Stimulated activated CD8-positive, alpha-beta memory T cell treated with anti-CD3 and anti-CD28 coated beads, Interleukin-7, amount 100 ng/mL, for 1 hour (primary cell): ENCODE measurements at places on chromosomes 2 and 18.

DNA sequence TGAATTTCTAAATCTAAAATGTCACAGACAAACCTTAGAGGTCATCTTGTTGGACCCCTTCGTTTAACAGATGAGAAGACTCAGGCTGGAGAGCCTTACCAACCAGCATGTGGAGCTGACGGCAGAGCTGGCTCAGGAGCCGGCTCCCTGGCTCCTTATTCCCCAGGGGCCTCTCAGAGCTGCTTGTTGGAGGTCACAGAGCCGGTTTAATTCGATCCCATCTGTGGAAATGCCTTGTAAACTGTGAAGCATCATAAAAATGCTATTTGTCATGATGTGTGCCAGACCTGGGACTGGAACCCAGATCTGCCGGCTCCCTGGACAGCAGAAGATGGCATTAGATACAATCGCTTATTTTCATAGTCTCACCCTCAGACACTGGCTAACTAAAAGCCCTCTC, 8.2 kb upstream of the CIB4 start:
- DNase-seq = no peak

DNA sequence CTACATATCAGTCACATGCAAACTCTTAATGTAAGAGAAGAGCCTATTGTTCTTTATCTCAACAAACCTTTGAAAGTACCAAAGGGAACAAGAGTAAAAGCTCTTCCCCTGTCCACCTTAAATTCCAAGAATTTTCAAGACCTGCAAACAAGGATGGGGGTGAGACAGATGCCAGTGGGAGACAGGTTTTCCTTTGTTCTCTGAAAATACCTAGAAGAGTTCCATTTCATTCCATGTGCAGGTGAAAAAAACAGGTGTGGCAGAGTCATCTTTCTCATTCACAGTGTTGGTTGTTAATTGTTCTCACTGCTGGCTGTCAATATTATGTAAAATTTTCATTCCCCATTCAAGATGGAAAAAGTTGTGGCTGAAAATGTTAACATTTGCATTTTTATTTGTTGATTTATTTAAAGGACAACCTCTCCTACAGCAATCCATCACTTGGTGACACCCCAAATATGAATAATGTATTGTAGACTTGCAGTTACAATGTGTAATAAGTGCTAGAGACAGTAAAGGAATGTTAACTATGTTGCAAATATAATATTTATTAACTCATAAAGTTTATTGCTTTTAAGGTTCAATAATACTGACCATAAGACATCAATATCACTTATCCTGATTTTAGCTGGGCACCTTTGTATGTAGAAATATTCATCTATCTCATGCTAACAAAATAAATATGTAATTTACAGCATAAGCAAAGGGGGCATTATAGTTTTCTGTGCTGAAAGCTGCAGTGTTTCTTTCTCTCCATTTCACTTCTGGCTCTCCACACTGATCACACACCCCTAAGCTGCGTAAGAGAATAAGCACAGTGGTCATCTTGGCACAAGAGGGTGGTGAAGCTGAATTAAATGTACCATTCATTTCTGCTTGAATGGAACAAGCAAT, 347.0 kb downstream of the KIAA1328 start:
- no peak for DNase-seq

DNA sequence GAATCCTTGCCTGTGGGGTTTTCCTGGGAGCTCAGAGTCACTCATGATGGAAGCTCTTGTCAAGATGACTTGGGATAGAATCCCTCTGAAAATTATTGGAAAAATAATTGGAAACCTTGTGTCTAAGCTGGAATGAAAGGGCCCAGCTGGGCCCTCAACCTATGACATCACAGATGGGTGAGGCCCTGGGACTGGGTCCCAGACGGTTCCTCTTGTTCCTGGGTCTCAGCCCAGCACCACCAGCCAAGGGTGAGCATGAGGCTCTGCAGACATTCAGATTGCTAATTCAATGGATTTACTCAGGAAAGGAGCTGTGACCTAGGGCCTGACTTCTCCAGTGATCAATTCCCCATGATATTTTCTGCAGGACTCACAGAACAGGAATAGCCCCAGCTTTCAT, 188.3 kb upstream of the MYT1L start:
- DNase-seq = no peak

- no peak for DNase-seq
Observed at GRCh38 chr18:13576598-13576997, 149.8 kb downstream of the FAM210A start.
